Central memory CD4-positive, alpha-beta T cell (primary cell): ENCODE measurements at places on chromosomes 12 and 14.

GRCh38 chr12:122491991-122492390 is 8.7 kb downstream of the ZCCHC8 start:
- no peak for DNase-seq

DNA sequence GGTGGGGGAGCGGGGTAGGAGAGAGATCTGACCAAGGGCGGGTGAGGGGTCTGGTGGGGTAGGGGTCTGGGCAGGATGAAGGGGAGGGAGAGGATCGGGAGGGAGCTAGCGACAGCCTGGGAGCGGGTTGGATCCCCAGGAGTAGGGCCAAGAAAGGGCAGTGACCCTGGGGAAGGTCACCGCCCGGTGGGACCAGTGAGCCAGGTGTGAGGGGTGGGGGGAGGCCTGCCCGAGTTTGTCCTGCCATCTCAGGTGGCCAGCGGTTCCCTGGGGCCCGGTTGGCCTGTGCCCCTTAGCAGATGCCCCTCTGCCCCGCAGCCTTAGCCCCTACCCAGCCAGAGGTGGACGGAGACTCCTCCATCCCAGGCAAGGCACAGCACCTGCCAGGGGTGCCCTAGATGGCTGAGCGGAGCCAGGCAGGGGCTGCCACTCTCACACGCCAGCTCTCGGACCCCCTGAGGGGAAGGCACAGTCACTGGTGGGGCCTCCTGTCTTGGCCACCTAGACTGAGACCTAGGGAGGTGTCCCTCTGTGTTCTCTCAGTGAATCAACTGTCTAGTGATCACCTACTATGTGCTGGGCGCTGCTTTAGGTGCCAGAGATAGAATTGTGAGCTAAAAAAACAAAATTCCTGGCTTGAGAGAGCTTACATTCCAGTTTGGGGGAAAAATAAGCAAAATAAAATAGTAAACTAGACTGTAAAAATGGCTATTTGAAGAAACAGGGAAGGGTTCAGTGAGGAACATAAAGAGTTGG is 629 bp upstream of the TTC7B start:
- DNase-seq: no peak

DNA sequence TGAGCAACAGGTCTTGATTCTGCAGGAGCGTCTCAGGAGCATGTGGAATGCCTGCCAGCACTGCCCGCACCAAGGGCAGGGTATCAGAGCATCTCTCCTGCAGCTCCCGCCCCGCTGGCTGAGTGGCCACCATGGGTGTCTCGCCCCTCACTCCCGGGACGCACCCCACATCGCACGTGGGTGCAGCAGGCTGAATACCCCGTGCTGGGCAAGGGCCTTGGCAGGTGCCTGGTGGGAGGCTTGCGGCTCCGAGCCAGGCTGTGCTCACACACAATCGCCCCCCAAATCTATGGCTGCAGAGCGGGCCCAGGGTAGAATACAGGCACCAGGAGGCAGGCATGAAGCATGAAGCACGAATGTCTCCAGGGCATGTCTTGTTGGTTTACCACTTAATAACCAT is 103.9 kb upstream of the TMEM132D start:
- no peak for DNase-seq

- DNase-seq: no peak
Measured at GRCh38 chr14:74834692-74835392, 41.1 kb downstream of the PROX2 start.

DNA sequence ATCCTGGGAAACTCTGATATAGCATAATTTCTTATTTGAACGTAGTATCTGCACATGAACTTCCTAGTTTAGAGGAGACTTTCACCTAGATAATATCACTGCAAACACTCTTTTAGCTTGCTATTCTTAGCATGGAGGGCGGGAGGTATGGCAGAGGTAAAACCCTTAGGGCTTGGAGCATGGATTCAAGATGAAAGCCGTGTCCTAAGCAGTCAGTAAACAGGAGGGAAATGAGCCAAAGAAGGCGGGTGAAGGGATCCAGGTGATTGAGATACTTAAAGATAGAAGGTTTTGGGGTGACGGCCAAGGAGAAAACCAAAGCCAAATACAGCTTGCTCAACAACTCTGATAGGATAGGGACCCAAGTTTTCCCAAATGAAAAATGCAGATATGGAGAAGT is 107.1 kb upstream of the BCAT1 start:
- no peak for DNase-seq

- no peak for DNase-seq
Measured at GRCh38 chr14:105531088-105531893, 4.9 kb downstream of the TMEM121 start.

GRCh38 chr14:88075269-88075981 is 70.5 kb downstream of the GPR65 start:
- DNase-seq: no peak

GRCh38 chr12:8483079-8483478 is 27.3 kb downstream of the CLEC6A start:
- DNase-seq: no peak

DNA sequence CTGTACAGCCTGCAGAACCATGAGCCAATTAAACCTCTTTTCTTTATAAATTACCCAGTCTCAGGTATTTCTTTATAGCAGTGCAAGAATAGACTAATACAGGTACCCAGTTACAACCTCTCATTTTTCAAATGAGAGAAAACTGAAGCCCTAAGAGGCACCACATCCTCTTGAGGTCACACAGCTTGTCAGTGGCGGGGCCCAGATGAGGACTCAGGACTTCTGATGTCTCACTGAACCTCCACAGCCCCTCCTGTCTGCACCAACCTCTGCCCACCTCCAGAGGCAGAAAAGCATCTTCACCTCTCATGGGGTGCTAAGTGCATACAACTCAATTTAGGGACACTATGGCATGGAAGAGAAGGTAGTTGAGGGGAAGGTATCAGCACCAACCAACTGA is 120.7 kb downstream of the CRACR2A start:
- no peak for DNase-seq

GRCh38 chr14:78401866-78402265 is 231.7 kb downstream of the NRXN3 start:
- no peak for DNase-seq

DNA sequence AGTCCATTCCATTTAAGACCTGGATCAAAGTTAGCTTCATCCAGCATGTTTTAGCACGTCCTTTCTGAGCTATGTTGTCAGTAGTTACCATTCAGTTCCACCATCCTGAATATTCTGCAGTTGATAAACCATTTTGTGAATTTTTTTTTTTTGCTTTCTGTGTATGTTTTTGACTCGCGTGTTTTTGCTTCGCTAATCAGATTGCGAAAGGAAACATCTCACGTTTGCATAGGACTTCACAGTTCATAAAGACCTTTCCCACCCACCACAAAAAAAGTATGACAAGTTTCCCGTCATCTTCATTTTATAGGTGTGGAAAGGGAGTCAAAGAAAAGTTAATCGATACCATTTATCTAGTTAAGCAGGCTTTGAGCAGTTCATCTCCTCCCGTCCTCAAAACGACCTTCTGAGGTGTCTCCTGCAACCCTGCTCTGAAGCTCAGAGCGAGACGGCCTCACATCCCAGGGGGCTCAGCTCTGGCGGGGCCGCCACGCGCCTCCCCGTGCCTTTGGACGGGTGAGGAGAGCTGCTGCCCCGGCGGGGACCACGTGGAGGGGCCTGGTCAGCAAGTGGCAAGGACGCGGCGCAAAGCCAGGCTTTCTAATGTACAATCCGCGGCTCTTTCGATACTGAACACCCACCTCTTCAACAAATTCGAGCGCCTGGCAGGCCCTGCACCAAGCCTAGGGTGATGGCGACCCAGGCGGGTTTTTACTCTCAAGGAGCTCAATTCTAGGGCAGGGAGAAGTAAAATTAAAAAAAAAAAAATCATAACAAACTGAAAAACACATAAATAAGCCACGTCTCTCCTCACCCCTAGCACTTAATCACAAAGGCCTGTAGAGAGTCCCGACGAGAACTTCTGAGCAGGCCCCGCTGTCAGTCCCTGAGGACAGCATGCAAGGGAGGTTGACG is 988 bp upstream of the TMEM263 start:
- DNase-seq: no peak

DNA sequence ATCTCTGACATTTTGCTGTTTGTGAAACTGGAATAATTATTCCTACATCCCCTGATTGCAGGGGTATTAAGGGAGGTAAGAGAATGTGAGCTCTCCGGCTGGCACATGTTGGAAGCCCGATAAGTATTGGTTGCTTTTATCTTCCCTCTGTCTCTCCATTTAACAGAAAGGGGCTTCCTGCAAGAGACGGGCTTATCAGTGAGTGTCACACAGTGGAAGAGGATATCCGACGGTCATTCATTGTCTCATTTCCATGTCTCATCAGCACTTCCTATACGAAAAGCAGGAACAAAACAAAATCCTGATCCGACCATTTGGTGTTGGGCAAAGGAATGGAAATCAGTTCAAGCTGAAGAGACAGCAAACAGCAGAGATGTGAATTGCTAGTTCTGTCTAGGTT is 10.7 kb downstream of the DYRK4 start:
- DNase-seq: no peak

DNA sequence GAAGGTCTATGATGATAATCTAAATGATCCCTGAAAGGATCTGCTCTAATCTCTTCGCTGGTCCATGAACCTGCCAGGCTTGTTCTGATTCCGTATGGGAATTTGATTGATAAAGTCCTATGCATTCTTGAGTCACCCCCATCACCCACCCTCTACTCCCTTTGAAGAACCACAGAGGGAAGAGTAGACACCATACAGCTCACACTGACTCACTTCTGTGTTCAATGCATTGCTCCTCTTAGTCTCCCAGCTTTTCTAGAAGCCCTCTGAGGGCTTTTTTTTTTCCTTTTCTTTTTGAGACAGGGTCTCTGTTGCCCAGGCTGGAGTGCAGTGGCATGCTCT is 18.5 kb upstream of the GPRC5A start:
- no peak for DNase-seq

- no peak for DNase-seq
Measured at GRCh38 chr14:69937367-69938081, 58.3 kb downstream of the SMOC1 start.
